ENCODE measurements at places on chromosomes 6 and 20. TPM values are rescaled to one million over a fixed set of nuclear protein-coding genes. Genes with fewer than 3 reads are reported as not detected.

- no peak for DNase-seq
Observed at GRCh38 chr6:85971238-85971637, 328.6 kb upstream of the SYNCRIP start.

DNA sequence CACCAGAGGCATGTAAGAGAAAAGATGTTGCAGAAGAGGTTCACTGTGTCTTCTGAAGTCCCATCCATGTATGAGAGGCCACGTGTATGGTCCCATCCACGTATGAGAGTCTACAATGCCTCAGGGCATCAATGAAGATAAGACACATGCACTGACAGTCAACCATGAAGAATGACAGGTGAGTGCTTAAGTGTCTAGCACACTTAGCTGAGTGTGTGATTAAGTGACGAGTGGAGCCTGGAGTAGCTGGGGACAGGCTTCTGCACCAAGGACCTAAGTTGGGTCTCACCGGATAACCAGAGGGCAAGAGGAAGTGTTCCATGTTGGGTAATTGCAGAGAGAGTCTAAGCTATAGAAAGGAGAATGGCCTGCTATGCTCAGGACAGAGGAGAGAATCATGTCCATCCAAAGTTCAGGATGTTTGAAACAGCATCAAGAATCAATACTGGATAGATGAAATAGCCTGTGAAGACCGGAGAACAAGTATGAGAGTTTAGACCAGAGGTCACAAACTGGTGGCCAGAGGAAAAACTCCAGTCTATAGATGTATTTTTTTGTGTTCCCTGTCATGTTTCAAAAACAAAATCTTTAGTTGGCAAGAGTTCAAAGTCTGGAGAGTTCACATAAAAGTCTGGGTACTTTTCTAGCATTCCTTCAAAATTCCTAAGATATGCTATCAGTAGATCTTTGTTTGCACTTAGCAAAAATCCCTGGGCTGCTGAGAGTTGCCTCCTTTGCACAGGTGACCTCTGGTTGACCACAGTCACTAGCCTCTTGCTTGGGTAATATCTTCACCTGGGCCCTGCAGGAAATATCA is 165.8 kb downstream of the KIF16B start:
- DNase-seq: no peak

Gene PMEPA1
- total RNA-seq: 12.2 TPM

Gene TMEM151B
- 0.23 TPM for total RNA-seq

DNA sequence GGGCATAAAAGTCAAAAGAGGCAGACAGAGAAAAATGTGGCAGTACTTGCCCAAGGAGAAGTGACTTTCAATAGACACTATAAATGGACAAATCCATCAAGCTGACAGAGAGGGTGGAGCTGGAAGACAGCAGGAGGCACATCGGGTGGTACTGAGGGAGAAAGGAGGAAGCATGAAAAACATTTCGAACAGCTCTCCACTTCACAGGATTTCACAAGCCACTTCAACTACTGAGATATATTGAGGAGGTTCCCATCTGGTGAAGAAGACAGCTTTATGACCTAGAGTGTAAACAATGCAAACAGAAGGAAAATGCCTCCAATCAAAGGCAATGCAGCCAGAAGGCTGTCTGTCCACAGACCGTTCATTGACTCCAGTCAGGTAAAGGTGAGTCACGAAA is 259.4 kb upstream of the ECI2 start:
- no peak for DNase-seq

DNA sequence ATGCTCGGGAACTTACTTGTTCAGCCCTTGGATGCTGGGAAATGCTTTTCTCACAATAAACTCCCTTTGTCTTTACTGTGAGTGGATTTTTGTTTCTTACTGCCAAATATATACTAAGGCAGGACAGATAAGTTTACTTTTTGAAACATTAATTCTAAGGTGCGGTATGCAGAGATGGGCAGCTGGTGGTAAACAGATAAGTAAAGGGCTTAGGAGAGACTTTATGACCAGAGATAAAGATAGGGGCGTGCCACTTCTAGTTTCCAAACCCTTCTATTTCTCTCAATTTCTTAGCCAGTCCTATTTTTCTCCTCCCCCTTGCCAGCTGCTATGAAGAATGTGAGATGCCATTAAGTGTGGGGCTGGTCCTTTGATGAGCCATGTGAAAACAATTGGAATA is 16.3 kb downstream of the SAMD3 start:
- DNase-seq: no peak

All from Daoy (cell line).